ENCODE measurements at places on chromosomes 4 and X.
A peak's percentile ranks its signal among the peaks of the same experiment; 100 is the strongest.

- no peak for DNase-seq
Measured at GRCh38 chrX:15191830-15192229, 78.1 kb downstream of the ASB9 start.

GRCh38 chr4:20621476-20621875 lies 78.8 kb upstream of the PACRGL start:
- DNase-seq, result no peak

DNA sequence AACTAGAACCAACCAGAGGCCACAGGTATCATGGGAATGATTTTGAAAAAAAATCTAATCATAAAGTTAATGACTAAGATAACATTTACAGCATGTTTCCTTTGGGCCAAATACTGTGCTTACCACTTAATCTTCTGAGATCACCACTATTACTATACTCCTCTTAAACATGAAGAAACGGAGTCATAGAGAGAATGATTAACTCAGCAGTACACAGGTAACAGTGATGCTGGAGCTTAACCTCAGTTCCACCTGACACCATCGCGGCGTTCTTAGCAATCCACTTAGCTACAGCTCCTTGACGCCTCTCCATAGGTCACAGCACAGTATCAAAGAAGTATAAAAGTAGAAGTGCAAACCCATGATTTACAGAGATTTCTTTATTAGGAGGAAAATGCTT lies 592.6 kb upstream of the SLIT2 start:
- no peak for DNase-seq

GRCh38 chrX:24485323-24485722 lies 20.2 kb downstream of the PDK3 start:
- DNase-seq, result no peak

GRCh38 chrX:140503238-140503601 lies 1.6 kb downstream of the SOX3 start:
- no peak for DNase-seq

DNA sequence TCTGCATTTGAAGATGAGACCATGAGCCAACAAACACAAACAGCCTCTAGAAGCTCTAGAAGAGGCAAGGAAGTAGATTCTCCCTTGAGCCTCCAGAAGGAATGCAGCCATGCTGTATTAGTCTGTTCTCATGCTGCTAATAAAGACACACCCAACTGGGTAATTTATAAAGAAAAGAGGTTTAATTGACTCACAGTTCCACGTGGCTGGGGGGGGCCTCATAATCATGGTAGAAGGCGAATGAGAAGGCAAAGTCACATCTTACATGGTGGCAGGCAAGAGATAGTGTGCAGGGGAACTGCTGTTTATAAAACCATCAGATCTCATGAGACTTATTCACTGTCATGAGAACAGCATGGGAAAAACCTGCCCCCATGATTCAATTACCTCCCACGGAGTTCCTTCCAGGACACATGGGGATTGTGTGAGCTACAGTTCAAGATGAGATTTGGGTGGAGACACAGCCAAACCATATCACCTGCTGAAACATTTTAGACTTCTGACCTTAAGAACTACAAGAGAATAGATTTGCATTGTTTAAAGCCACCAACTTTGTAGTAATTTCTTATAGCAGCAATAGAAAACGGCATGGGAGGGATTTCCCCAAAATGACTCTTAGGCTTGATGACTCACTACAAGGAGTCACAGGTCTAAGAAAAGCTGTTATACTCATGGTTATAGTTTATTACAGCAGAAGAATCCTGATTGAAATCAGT lies 284.4 kb upstream of the SFRP2 start:
- no peak for DNase-seq

GRCh38 chr4:158613046-158613445 lies 58.6 kb downstream of the C4orf46 start:
- no peak for DNase-seq

DNA sequence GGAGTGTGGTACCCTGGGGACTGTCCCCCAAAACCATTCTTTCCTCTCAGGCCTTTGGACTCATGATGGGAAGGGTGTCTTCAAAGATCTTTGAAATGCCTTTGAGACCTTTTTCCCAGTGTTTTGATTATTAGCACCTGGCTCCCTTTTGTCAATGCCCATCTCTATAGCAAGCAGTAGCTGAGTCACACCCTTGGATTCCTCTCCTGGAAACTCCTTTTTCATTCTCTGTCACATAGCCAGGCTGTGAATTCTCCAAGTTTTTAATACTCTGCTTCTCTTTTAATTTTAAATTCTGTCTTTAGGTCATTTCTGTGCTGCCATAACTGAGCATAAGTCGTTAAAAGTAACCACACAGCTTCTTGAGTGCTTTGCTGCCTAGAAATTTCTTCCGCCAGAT lies 29.7 kb downstream of the IL21 start:
- no peak for DNase-seq

- DNase-seq, result no peak
Measured at GRCh38 chr4:5918331-5918985, 25.6 kb upstream of the CRMP1 start.

- no peak for DNase-seq
Measured at GRCh38 chr4:14874990-14875389, 127.3 kb upstream of the CPEB2 start.

GRCh38 chrX:90883479-90883878 lies 551.2 kb upstream of the PABPC5 start:
- DNase-seq, result no peak

DNA sequence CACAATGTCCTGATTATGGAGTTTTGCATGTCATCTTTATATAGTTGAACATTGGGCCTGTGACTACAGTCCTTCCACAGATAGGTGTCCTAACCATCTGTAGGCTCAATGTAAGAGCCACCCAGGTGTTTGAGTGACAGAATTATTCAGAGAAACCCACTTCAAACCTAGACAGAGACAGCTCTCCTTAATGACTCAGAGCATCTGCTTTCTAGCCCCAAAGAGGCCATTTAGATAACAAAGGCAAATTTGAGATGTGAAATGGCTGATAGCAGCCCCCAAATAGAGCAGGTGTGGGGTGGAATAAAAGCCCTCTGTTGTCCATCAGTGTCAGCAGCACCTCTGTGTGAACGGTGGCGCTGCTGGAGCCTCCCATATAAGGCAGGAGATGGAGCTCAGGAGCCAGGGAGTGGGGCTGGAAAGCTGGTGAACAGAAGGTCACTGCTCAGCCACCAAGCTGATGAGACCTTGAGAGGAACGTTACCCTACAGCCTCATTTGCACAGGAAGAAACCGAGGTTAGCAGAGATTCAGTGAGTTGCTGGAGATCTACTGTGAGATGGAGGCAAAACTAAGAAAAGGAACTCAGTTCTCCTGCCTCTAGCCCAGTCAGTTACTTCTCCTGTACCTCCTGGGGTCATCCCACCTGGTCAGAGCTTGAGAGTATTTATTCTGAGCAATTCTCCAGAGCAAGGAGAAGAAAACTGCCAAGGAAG lies 153.3 kb upstream of the LNX1 start:
- no peak for DNase-seq

- no peak for DNase-seq
Measured at GRCh38 chr4:69445388-69445787, 50.3 kb downstream of the UGT2B4 start.

DNA sequence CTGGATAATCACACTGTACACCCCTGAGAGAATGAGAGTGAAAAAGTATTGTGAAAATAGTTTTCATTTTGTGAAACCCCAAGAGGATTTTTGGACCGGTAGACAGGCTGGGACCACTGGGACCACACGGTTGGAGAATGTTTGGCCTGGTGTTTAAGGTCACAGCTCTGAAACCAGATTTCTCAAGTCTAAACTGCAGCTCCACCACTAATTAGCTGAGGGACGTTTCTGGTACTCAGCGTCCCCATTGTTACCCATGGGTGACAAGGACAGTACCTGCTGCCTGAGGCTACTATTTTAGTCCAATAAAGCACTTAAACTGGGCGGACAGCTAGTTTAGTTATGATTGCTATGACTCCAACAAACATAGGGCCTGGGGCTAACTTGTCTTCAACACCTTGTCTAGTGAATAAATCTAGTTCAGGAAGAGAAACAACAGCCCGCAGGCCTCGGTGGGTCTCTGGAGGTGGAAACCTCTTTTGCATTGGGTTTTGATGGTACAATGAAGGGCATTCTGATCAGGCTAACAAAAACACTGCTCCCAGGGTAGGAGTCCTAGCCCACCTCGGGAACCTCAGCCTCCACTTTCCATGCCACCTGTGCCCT lies 509 bp upstream of the USP11 start:
- DNase-seq, result no peak

DNA sequence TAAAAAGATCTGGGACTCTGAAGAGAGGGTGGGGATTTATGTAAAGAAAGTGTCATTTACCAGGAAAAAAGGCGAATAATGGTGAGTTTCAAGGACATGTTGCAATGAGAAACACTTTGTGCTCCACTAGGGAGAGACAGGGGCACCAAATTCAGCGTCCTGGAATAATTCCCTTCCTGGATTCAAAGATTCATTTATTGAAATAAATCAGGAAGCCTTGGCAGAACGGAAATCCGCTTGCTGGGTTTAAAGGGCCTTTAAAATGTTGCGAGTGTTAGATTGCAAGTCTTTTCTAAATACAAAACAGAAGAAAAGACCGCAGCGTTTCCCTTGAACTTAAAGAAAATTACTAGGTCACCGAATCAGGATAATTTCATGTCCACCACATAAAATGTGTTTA lies 3.8 kb upstream of the ZIC3 start:
- DNase-seq, result no peak

- peak; percentile 6 for DNase-seq
Measured at GRCh38 chrX:150486011-150486410, 82.4 kb upstream of the MTM1 start.

- DNase-seq, result no peak
Measured at GRCh38 chrX:149129767-149130166, 375.3 kb downstream of the IDS start.

GRCh38 chr4:113273721-113274220 lies 224.3 kb downstream of the ANK2 start:
- no peak for DNase-seq

- no peak for DNase-seq
Measured at GRCh38 chr4:36027203-36027602, 217.1 kb downstream of the ARAP2 start.

GRCh38 chrX:13473442-13474163 lies 95.8 kb upstream of the EGFL6 start:
- peak; percentile 32 for DNase-seq

DNA sequence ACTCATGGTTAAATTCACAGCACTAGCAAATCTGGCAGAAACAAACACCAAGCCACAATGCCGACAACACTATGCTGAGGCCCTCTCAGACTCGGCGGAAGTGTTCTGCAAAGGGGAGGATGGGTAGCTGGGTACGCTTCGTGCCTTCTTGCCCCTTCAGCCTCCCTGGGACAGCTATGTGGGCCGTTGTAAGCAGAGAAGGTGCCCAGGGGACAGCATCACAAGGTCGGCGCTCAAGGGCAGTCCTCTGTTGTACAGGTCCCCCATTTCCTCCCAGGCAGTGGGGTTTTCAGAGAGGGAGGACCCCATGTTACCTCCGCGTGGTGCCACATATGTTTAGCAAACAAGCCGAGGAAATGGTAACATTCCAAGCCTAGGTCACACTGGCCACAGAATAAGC lies 173.6 kb downstream of the AFAP1 start:
- no peak for DNase-seq

- DNase-seq, result no peak
Measured at GRCh38 chr4:167177925-167178324, 56.4 kb downstream of the SPOCK3 start.

DNA sequence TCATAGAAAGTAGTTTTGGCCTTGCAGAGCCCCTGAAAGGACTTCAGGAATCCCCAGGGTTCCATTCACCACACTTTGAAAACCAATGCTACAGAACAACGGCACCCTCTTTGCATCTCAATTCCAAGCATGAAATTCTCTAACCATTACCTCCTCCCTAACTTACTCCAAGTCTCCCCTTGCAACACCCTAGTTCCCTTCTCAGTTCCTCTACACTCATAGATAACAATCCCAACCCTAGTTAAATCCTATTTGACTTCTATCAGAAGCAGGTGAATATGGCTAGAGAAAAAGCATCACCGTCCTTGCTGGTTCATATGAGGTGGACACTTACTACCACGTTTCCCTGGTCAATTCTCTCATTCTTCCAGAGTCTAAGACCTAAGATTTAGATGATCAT lies 2.4 kb downstream of the RCHY1 start:
- DNase-seq, result no peak

DNA sequence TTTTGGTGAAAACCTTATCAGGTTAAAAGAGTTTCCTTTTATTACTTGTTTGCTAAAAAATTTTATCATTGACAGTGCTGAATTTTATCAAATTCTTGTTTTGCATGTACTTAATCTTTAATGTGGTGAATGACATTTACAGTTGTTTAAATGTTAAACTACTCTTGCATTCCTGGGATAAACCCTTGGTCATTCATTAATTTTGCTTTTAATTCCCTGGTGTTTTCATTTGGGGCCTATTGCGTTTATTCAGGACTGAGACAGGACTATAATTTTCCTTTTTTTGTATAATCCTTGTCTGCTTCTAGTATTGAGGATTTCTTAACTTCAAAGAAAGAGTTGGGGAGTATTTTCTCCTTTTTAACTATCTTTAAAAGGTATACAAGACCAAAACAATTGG lies 98.7 kb upstream of the TLL1 start:
- no peak for DNase-seq

GRCh38 chrX:3428792-3429191 lies 82.3 kb upstream of the MXRA5 start:
- DNase-seq, result no peak

GRCh38 chrX:40617566-40617965 lies 5.7 kb upstream of the MPC1L start:
- no peak for DNase-seq

- DNase-seq, result no peak
Measured at GRCh38 chrX:10140264-10140663, 16.5 kb upstream of the CLCN4 start.

DNA sequence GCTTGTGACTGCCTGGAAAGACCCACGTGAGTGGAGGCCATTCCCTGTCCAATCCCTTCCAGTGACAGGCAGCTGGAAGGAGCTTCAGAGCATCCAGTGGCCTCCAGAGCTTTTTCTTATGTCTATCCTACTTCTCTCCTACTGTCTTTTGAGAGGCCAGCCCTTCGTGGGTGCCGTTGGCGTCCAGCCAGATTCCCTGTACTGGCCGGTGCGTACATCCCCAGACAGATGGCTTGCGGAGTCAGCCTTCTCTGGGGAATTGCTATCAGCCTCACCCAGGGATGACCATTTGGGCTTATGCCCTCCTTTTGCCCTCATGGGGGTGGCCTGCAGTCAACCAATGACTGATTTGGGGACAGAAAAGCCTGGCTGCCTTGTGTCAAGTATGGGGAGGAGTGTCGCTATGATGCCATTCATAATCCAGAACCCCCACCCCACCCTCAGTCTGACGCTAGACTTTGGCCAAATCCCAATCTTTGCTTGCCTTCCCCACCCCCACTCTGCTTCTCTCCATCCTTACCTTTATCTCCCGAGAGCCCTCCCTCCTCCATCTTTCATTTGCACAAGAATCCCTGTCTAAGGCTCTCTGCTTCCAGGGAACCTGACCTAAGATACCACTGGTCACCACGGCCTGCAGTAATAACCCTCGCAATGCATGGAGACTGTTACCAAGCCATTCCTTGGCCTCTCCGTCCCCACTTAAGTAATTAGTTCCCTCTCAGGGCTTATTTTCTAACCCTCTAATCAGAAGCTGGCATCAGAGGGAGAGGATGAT lies 150.3 kb upstream of the BCOR start:
- DNase-seq, result no peak

GRCh38 chrX:19057856-19058255 lies 64.4 kb downstream of the ADGRG2 start:
- no peak for DNase-seq

- no peak for DNase-seq
Measured at GRCh38 chr4:55744369-55744768, 75.2 kb upstream of the EXOC1L start.
